GM13977 (cell line): ENCODE measurements at places on chromosomes 3 and 15.

- DNase-seq = no peak
Measured at GRCh38 chr3:15102256-15102655, 3.3 kb upstream of the RBSN start.

- no peak for DNase-seq
Measured at GRCh38 chr3:47130557-47130956, 33.4 kb downstream of the SETD2 start.

- no peak for DNase-seq
Measured at GRCh38 chr3:38059148-38059547, 20.1 kb downstream of the DLEC1 start.

GRCh38 chr3:13452490-13453335 is 27.4 kb upstream of the HDAC11 start:
- DNase-seq = peak; percentile 61

DNA sequence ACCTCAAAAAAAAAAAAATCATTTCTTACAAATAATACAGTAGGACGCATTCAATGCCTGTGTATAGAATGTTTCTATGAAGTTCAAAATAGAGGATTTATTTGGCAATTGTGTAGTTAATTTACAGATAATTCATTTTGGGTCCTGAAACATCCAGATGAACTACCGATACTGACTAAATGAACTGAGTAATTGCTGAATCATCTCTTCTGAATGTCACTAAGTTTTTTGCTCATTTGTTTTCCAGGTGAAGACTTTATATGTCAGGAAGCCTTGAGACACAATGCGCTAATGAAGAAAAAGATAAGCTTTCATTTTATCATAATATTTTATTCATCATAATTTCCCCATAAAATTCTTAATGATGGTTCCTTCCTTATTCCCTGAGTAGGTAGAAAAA is 39.7 kb downstream of the PCOLCE2 start:
- DNase-seq = no peak

- DNase-seq = no peak
Measured at GRCh38 chr3:117722856-117723255, 1013.3 kb downstream of the TUSC7 start.

DNA sequence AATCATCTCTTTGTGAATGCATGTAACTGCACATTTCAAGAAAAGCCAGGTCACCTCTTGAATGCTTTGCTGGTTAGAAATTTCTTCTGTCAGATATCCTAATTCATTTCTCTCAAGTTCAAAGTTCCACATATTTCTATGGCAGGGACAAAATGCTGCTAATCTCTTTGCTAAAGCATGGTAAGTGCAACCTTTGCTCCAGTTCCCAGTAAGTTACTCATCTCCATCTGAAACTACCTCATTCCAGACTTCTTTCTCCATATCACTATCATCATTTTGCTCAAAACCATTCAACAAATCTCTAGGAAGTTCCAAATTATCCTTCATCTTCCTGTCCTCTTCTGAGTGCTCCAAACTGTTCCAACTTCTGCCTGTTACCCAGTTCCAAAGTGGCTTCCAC is 230.6 kb downstream of the ZMAT3 start:
- no peak for DNase-seq
